Occipital lobe (tissue), 3 donors: ENCODE measurements at places on chromosomes 6 and 20.

DNA sequence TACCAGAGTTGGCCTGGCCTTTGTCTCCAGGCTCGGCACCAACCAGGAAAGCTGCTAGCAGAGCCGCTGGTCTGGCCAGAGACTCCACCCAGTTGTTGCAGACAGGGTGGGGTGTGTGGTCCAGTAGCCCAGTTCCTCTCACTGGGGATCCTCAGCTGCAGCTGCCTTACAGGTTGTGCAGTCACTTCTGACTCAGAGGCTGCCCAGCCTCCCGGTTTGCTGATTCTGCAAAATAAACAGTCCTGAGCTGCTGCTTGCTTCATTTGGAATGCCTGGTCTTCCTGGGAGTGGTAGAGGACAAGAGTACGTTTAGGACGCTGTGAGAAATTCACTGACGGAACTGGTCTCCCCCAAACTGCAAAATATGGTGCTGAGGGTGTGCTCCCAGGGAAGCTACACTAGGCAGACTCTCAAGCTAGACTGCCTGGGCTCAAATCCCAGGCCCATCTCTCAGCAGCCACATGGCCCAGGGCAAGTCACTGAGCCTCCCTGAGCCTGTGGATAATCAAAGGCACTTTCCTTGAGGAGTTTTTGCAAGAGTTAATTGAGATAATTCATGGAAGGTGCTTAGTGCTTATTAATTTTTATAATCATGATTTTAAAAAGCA lies 246.1 kb downstream of the TFAP2C start:
- DNase-seq = no peak

DNA sequence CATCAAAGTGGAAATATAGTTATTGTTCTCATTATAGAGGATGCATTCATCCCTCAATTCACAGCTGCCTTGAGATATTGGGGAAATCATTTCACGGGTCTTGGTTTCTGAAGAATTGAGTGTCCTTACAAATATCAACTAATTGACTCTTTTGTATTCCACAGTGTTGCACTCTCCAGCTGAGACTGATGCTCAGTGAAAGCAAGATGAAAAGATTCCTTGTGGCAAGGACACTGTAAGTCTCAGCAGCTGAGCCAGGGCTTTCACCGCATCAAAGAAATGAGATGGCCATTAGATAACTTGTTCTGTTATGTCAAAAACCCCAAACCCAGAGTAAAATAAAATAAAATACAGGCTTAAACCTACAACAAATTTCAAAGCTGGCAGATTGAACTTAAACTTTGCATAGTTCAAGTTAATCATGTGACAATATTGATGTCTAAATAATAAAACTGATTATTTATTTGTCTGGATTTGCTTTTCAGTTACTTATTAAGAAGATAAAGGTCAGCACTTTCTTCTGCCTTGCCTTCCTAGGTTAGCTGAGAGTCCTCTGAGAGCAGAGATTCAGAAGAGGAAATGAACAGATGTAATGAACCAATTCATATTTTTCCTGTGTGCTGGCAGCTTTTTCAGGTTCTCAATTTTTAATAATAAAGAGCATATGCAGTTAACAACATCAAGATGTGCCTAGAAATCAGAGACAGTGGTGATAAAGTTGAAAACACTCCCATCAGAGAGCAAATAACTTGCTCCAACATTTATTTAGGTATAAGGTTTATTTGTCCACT lies 82.4 kb upstream of the SMLR1 start:
- DNase-seq = no peak

- DNase-seq = no peak
Measured at GRCh38 chr20:61698598-61699494, 366.8 kb downstream of the TAF4 start.

GRCh38 chr6:41813469-41813868 lies 26.0 kb downstream of the TOMM6 start:
- DNase-seq = no peak

DNA sequence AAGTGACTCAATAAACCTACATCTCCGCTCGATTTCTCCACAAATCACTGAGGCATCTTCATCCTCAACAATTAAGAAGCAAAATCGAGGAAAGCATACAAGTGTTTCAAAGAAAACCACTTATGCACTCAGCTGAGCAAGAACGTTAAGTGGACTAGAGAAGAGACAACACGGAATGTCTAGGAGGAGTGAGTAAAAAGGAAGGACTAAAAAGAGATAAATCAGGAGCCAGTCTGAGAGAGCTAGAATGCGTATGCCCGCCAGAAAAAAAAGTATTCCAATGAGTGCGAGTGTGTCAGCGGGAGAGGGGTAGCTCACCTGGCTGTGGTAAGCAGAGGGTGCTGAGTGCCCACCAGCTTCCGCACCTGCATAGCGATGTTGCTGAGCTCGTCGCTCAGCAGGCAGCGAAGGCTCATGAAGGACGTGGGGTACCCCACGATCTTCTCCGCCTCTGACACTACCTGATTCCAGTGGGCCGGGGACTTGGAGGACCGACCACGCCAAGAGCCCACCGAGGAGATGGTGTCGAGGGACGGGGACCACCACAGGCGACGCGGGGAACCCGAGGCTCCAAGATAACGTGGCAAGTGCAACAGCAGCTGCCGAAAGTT lies 587 bp downstream of the PDSS2 start:
- no peak for DNase-seq

DNA sequence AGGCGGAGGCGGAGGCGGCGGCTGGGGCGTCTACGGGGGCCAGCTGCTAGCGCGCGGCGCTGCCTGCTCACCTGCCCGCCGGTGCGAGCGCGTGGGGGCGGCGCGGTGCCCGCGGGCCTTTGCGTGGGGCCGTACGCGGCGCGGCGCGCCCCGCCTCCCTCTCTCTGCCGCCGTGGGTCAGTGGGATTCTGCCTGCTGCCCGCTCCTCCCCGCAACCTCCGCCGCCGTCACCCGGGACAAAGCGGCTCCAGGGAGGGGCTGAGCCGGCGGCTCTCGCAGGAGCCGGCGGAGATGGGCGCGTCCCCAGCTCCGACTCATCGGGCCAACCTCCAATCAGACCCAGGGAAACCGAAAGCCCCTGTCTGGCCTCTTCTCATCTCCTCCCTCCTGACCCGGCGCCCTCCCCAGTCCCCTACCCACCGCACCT lies at the start of gene RCAN2:
Gene RCAN2, minus strand, starts transcription at position 249 of the 427 bp plus-strand sequence.
- DNase-seq = peak; percentile 67

DNA sequence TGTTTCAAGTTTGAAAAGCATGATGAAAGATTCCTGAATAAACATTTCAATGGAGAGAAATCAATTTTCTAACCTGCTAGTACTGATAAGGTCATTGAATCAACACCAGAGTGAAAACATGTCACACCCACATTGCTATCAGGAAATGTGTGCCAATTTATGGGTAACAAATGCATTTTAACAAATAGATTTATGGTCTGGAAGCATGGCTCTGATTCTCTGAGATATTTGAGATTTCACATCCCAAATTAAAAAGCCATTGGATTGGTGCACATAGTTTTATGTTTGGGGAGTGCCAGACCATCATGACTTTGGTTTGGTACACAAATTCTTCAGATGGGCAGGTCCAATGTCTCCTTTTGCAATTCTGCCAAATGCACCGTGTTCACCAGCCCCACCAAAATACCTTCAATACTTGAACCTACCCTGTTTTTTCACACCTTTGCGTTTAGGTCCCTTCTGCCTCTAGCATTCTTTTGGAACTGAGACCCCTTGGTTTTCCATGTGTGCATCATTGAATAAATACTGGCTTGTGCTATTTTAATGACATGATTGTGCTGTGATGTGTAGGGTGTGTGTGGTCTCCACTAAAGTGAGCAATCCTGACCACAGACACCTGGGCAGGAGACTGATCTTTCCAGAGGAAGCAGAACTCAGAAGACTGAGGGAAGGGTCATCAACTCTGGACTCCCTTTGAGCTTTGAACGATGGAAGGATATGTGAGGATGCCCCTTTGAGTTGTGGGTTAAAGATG lies 20.4 kb downstream of the IL20RA start:
- no peak for DNase-seq

DNA sequence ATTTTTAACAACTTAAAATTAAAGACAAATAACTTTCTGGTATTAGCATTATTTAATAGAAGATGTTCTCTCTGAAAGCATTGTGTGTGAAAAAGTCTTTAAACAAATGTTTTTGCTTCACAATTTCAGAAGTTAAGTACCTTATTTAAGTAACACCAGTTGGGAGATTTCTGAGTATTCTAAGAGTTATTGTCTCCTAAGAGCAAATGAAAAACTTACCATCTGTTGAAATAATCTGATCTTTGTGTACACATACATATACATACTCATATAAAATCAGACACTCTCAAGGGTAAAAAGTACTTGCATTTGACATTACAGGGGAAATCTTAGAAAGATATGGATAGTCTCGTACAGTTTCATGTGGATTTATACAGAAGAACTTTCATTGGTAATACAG lies 2.4 kb downstream of the BTBD3 start:
- DNase-seq = no peak

- DNase-seq = no peak
Measured at GRCh38 chr20:25300496-25301170, 52.7 kb downstream of the PYGB start.

- DNase-seq = no peak
Measured at GRCh38 chr6:121847806-121848522, 412.5 kb downstream of the GJA1 start.

DNA sequence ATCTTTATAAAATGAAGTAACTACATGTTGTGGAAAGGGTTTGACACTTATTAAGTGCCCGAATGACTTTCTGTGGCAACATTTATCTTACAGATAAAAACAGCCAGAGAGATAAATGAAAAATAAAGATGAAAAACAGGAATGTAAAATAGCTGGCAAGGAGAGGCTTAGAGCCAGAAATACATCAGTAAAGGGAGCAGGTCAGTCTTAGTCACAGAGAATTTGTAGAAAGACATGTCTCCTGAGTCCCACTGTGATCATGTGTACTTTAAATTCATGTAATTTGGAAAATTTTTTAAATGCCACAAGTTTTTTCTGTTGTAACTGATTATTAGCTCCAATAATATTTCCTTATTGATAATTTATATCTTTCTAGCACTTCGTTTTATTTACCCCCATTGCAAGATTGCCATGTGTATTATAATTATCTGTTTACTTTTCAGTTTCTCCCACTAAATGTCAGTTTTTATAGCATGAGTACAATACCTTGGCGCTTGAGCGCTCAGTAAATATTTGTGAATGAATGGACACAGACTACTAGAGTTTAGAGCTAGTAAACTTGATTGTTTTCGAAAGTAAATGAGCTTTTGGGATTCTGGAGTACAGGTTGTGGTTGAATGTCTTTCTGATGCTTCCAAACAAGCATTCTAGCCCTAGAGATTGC lies 15.2 kb downstream of the TAB2 start:
- DNase-seq = no peak

DNA sequence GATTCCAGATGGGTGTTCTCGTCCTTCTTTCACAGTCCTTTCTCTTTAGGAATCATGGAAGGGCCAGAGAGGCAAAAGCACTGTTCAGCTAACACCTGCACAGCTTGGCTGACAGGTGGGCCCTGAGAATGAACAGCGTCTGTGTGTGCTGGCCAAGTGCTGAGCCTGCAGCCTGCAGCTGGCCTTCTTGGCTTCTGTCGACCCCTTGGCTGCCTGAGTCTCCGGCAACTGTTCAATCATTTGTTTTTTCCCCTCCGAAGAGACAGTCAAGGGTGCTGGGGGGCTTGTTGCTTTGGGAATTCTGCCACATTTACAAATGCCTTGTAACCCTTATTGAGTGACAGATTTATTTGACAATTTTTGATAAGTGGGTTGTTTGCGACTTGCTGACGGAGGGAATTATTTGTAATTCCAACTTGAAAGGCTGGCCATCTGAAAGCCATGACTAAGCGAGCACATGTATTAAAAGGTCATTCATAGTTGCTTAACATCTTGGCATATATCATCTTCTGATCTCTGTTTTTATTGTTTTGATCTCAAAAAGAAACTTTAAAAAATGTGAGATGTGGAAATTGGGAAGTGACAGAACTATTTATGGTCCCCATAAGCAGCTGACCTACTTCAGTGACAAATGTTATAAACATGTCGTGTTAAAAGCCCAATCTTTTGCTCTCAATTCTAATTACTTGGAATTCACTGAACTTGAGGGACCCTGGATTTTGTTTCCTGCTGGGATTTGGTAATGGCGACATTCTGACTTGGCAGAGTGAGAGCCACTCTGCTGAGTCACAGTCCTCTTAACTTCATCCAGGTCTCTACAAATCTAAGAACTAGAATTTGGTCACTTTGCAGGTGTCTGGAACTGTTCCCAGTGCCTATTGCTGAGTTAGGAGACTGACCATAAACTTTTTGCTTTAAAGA lies 41.9 kb upstream of the FERMT1 start:
- no peak for DNase-seq
